Astrocyte of the spinal cord (primary cell): ENCODE measurements at places on chromosomes 3 and 15.

DNA sequence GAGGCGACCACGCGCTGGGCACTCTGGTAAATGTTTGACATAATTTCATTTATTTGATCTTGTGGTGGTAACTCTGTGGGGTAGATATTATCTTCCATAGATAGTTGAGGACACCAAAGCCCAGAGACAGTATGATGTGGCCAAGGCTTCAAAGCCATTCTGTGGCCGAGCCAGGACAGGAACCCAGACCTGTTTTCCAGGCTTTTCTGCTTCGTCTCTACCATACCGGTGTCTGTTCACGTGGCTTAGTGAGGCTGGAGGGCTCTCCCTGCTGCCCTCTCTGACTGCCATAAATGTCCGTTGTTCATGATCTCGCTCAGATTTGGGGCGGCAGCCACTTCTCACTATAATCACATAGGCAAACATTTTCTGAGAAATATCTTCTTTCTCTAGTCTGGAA, 134.7 kb downstream of the PEX5L start:
- DNase-seq: no peak

GRCh38 chr15:33159726-33160453, 34.6 kb downstream of the FMN1 start:
- peak; percentile 18 for DNase-seq

DNA sequence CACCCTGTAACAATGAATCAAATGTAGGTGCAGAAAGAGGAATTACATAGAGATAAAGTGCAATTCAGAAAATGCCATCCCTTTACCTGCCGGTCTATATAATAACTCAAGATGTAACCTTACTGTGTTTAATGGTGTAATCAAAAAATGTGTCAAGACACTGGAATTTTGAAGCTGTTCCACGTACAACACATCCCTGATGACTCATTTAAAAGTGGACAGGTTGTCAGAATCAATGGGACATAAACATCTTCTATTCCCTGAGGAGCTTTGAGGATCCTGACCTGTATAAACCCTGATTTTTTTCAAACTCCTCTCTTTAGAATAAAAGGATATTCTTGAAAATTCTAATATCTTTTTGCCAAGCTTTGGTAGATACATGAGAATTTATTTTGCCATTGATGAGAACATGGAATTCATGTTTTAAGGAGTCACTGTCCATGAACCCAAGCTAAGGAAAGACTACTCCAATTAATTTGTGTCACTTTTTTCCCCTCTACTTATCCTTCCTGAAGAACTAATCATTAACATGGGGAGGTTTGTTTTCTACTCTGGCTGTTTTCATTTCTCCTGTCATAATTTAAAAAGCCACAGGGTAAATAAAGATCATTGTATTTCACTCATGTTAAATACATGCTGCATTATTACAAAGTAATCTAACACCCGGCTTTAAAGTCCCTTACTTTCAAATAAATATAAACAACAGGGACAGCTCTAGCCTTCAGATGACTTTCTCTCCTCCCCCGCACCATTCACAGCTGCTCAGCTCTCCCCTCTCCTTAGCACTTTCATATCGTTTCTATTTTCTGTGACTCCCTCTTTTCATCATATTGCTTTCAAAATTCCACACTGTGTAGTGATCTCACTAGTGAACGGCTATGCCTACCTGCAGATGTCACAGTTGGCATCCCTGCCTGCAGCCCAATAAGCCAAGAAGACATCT, 138.3 kb downstream of the TAFA4 start:
- DNase-seq: no peak

GRCh38 chr3:47661121-47661752, 82.6 kb upstream of the CSPG5 start:
- DNase-seq: peak; percentile 74

- no peak for DNase-seq
These were observed 175.8 kb upstream of the ZBTB20 start for GRCh38 chr3:115322901-115323300.

- no peak for DNase-seq
These were observed 17.3 kb downstream of the DENND6A start for GRCh38 chr3:57675530-57675929.

GRCh38 chr15:29805043-29805707, 17.1 kb downstream of the TJP1 start:
- peak; percentile 82 for DNase-seq
